ENCODE measurements at places on chromosomes 12 and 14.

- DNase-seq, result no peak
Observed at GRCh38 chr14:79044894-79045624, 874.9 kb downstream of the NRXN3 start.

DNA sequence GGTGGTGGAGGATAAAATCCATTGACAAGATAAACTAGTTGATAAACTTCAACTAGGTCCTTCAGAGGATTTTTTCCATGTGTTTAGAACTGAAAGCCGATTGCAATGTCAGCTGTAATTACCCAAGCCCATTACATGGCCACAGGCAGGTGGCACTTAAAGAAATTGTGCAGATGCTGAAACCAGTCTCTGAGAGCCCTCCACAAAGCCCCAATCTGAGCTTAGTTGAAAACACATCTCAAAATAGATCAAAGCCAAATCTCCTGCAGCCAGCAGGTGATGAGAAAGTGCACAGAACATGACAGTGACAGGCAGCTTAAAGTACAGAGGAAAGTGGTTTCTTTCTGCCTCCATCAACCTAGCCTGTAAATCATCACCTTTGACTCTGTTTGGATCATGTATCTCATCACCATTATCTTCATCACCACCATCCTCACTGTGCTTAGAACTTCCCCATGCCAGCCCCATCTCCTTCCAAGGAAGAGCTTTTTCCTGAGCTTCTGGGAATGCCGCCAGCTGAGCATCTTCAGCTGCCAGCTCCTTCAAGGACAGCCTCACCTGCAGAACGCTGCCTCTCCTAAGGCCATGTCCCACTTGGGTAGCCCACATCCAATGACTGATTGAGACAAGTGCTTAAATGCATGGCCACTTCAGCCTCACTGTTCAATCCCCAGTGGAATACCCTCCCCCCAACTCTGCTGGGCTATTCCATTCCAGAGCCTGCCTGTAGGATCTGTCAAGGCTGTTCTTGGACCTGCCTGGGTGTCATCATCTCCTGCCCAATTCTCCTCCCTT lies 219.5 kb upstream of the TMEM132C start:
- no peak for DNase-seq

GRCh38 chr14:56532546-56532945 lies 47.1 kb upstream of the TMEM260 start:
- no peak for DNase-seq

DNA sequence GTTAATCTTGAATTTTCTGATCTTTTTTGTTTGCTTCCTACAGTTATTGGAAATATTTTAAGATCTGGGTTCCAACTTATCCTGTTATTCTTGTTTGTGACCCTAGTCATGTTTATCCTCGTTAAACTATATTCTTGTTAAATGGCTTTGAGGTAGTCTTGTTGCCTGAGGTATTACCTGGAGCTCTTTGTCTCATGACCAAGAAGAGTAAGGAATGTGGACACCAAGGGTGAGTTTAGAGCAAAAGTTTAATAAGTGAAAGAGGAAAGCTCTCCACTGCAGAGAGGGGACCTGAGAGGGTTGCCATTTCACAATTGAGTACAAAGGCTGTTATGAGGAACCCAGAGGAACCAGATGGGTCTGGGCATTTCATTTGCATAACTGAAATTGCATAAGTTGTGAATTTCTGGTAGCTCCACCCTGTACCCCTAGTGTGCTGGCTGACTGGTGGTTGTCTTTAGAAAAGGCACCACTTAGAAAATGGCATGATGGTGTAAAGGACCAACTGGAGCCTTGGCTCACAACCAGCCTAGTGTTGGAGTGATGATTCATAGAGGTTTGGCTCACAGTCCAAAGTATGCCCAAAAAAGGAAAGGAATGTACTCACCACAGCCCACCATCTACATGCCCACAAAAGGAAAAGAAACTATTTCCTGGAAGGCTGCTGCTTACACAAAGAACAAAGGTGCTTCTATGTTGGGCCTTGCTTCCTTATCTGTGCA lies 36.7 kb upstream of the RESF1 start:
- no peak for DNase-seq

GRCh38 chr12:78439666-78440065 lies 424.9 kb upstream of the SYT1 start:
- DNase-seq, result no peak

- no peak for DNase-seq
Observed at GRCh38 chr14:85387181-85387580, 142.8 kb upstream of the FLRT2 start.

DNA sequence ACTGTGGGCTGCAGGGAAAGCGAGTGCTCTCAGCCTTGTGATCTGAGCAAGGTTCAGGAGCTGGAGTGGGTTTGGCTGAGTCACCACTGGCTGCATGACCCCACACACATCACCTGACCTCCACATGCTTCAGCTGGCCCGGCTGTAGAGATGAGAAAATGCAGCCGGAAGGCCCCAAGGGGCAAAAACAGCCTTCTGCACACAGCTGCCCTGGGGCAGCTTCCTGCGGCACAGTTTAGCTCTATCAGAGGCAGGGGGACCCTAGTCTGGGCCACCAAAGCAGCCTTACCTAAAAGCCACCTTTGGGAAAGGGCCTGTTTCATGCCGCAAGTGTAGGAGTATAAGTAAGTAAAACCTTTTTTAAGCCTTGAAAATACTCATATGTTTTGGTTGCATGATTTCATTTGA lies 123.3 kb downstream of the SSPN start:
- DNase-seq, result no peak

DNA sequence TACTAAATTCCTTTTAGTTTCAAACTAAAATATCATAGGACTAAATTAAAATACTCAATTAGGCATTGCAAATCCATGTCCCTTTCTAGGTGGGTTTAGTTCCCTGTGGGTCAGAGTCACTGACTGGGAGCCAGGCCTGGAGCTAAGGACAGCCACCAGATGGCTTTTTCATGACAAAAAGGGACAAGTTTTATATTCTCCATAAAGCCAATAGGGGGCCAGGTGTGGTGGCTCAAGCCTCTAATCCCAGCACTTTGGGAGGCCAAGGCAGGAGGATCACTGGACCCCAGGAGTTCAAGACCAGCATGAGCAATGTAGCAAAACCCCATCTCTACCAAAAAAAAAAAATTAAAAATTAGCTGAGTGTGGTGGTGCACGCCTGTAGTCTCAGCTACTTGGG lies 35.4 kb upstream of the EIF5 start:
- no peak for DNase-seq

DNA sequence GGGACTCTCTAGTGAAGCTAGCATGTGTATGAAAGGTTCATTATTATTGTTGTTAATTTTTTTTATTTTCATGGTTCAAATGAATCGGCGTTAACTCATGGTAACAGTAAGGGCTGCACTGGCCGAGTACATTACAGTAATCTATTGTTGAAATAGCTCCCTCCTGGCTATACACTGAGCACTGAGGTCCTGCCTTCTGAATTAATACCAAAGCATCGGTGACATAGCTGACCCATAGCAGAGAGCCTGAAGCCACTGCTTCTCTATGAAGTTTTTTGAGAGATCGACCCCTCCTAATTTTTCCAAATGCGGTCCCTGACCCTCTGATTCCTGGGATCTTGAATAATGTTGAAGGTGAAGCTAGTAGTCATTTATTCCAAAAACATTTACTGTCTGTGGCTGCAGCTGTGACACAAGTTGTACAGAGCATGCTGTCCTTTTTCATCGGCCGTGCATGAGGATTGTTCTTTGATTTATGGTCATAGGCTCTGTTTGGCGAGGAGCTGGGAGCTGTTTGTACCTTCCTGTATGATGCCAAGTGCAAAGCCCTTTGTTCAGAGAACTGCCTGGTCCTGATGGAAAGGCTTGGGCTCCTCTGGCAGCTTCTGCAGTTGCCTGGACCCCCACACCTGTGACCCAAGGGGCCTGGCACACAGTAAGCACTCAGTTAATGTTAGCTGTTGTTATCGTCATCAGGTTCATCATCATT lies 486.5 kb downstream of the EGLN3 start:
- DNase-seq, result no peak

DNA sequence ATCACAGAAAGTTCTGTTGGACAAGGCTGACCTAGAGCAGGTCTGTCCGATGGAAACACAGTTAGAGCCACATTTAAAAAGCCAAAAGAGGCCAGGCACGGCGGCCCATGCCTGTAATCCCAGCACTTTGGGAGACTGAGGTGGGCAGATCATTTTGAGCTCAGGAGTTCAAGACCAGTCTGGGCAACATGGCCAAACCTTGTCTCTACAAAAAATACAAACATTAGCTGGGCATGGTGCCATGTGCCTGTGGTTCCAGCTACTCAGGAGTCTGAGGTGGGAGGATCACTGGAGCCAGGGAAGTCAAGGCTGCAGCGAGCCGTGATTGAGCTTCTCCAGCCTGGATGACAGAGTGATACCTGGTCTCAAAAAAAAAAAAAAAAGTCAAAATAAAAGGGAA lies 14.9 kb downstream of the UBE3B start:
- no peak for DNase-seq

GRCh38 chr12:7787574-7788293 lies 1.5 kb upstream of the NANOG start:
- no peak for DNase-seq

- no peak for DNase-seq
Observed at GRCh38 chr12:54734196-54734950, 86.2 kb upstream of the DCD start.

DNA sequence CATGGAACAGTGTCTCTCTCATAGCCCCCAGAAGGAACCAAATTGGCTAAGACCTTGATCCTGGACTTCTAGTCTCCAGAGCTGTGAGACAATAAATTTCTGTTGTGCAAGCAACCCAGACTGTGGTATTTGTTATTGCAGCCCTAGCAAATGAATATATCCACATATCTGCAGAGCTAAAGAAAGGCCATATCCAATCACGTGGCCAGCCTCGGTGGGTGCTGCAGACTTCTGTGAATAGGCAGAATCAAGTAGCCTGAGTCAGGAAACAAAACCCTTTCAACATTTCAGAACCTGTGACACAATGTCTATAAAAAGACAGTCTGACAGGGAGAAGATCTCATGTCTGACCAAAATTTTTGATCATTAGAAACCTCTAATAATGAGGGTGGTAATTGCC lies 71.0 kb upstream of the CPM start:
- no peak for DNase-seq

GRCh38 chr12:57165741-57166140 lies 18.3 kb upstream of the LRP1-AS start:
- DNase-seq, result no peak

DNA sequence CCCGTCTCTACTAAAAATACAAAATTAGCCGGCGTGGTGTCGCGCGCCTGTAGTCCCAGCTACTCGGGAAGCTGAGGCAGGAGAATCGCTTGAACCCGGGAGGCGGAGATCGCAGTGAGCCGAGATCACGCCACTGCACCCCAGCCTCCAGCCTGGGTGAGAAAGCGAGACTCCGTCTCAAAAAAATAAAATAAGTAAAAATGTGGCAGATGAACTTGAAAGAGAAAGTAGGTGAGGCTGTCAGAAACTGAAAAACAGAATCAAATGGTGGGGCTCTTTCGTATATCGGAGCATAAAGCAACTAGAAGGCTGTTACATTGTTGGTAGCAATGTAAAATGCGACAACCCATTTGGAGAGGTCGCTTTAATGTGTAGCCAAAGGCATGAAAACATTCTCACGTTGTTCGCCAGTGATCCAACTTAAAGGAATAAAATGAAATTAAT lies 767 bp upstream of the CCNT1 start:
- DNase-seq, result no peak

- no peak for DNase-seq
Observed at GRCh38 chr14:28382444-28383190, 384.0 kb upstream of the FOXG1 start.

DNA sequence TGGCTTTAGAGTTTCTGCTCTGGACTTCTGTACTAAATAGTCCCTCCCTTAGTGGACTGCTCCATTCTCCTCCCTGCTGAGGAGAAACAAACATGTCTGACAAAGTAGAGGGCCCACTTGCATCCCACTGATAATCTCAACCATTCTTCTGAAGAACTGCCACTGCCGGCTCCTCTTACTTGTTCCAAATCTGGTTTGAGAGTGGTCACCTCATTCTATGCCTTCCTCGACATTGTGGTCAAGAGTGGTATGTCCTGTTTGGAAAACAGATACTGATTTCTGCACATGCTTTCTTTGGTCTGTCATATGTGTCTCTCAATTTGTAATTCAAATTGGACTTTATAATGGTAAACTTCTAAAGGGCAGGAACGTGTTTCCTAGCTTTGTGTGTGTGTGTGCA lies 36.3 kb upstream of the PLEKHA5 start:
- DNase-seq, result no peak

GRCh38 chr12:4809449-4810218 lies 89.4 kb downstream of the GALNT8 start:
- no peak for DNase-seq

DNA sequence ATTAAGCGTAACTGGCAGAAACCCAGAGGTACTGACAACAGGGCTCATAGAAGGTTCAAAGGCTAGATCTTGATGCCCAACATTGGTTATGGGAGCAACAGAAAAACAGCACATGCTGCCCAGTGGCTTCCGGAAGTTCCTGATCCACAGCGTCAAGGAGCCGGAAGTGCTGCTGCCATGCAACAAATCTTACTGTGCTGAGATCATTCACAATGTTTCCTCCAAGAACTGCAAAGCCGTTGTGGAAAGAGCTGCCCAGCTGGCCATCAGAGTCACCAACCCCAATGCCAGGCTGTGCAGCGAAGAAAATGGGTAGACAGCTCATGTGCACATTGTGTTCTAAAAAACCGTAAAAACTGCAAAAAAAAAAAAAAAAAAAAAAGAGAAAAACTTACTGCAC lies 192.3 kb downstream of the MON2 start:
- DNase-seq, result no peak

- no peak for DNase-seq
Observed at GRCh38 chr12:84696281-84696680, 216.3 kb downstream of the SLC6A15 start.

DNA sequence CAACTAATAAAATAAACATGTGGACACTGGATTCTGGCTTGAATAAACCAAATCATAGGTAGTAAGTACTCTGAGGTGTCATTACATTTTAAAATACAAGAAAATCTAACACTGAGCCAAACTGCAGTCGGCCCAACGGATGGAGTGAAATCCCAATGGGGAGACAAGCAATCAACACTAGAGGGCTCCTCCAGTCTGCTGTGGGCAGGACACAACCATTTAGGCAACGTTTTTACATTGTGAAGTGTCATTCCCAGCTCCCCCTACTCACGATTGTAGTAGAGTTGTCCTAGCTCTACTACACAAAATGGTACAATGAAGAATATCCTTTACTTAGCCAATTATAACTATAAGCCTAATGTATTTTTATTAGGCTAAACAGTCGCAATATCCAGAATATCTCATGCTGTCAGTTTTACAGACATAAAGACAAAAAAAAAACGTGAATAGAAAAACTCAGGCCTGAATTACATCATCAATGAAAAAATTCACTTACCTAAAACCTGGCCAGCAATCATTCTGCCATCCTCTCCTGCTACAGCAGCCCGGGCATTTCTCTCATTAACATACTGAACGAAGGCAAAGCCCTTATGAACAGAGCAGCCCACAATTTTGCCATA lies 35.7 kb downstream of the HNRNPC start:
- no peak for DNase-seq

- DNase-seq, result no peak
Observed at GRCh38 chr14:65959563-65960024, 526.6 kb upstream of the CCDC196 start.

Measured in activated T-helper 1 cell treated with anti-CD3 and anti-CD28 coated beads, Interleukin-2, amount 50 U/mL, for 16 hours (primary cell).